AG10803 (cell line): ENCODE measurements at places on chromosomes 13 and 19.

DNA sequence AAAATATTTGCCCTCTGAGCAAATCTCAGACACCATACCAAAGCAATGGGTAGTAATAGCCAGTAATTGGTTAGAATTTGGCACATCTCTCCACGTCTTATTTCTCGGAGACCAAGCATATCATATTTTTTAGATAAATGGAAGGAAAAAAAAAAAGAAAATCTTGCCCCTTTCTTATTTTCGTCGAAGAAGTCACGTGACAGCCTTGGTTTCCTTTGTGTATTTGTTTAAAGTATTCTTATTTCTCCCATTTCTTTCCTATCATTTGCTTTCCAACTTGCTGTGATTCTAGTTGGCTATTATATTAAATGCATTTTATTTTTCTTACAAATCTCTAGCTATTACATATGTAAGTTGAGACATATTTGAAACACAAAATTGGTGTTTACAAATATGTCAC, 2155.9 kb downstream of the PCDH9 start:
- no peak for DNase-seq

- DNase-seq, result no peak
These were observed 6.7 kb upstream of the DIAPH3 start for GRCh38 chr13:60170414-60170813.

GRCh38 chr19:39112338-39112890, 13.2 kb upstream of the PAK4 start:
- no peak for DNase-seq

GRCh38 chr13:108575430-108575829, 54.0 kb upstream of the MYO16 start:
- DNase-seq, result no peak
